IMR-90 (cell line): ENCODE measurements at places on chromosomes 2 and 18. TPM values are rescaled to one million over a fixed set of nuclear protein-coding genes. Genes with fewer than 3 reads are reported as not detected.

LCLAT1 gene
- total RNA-seq = 11.5 and 18.3 TPM in 2 replicates

PAX8 gene
- 0.18 and 0.28 TPM in 2 replicates for total RNA-seq

GRCh38 chr2:9991829-9992273 is 40.4 kb downstream of the GRHL1 start:
- no peak for DNase-seq

DNA sequence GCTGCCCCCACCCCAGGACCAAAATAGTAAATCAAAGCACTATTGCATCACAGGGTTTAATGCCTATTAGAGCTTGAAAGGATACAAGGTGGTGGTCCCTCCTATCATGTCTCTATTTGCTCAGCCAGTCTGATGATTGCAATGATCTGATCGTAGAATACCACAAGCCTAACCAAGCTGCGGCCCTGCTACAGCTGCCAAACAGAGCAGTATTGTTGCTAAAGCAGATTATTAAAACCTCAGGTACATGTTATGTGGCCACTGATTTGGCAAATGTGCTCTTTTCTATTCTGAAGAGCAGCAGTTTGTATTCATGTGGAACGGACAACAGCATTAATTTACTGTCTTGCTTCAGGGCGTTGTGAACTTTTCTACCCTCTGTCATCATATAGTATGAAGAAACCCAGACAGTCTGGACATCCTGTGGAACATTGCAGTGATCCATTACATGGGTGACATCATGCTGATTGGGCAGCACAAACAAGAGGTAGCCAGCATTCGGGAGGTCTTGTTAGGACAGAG is 8.4 kb upstream of the VAPA start:
- DNase-seq = no peak

- DNase-seq = no peak
Measured at GRCh38 chr18:74914648-74915047, 294.3 kb downstream of the PTGR3 start.

DNA sequence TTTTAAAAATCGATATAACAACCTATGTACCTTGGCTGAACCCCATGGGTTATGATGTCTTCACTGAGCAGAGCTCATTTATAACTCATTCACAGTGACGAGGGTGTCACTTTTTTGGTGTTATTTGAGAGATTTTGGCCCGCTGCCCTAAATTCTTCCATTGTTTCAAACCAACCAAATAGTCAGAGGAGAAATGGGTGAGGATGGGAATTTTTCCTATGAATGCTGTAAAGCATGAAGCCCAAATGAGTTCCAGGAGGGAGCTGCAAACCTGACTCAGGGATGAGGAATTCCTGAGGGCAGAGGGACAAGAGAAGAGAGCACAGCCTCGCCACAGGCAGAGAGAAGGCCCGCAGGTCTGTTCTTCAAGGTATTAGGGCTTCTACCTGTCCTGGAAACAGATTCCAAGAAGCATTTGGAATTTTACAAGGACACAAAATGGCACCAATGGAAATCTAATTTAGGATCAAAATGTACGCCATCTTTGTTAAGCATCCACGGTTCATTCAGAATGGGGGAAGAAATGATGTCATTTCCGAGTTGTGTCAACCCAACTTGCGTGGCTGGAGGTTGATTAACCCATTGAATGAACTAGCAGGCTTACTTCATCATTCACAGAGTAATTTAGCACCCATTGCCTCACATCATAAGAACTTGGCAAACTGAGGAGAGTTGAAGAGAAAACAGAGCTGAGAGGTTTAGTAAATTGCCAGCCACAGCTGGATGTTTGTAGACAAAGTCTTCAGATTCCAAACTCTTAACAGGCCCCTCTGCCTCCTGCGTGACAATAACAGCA is 133.5 kb downstream of the LAMA3 start:
- peak; percentile 49 for DNase-seq
